ENCODE measurements at places on chromosomes 1 and 21. TPM values are rescaled to one million over a fixed set of nuclear protein-coding genes. Genes with fewer than 3 reads are reported as not detected.

GRCh38 chr21:45011911-45012661 is 62.3 kb upstream of the ADARB1 start:
- DNase-seq: no peak

GRCh38 chr1:194268839-194269238 is 1082.4 kb upstream of the B3GALT2 start:
- no peak for DNase-seq

GRCh38 chr1:236150311-236150955 is 8.1 kb downstream of the GPR137B start:
- no peak for DNase-seq

DNA sequence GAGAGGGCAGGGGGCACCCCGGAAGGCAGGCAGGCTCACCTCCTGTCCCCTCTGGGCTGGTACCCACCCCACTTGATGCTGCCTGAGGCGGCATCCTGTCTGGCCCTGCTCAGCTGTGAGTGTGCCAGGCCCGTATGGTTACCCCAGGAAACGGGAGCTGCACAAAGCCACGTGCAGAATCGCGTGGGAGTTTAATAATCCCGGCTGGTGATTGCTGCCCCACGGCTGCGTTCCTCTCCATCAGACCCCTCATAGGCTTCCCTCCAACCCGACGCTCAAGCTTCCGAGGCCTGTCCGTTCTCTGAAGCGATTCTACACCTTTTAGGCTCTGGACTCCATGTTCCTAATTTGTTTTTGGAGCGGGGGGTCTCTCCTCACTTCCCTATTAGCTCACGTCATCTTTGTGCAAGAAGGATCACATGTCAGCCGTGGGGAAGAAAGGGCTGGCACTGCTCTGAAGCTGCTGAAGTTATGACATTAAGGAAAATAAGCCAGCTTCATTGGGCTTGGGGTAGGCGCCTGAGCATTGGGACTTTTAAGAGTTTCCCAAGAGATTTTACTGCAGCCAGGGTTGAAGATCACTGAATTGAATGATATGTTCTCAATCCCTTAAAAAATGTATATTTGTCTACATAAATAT is 1.1 kb upstream of the B3GALT5 start:
- no peak for DNase-seq

DNA sequence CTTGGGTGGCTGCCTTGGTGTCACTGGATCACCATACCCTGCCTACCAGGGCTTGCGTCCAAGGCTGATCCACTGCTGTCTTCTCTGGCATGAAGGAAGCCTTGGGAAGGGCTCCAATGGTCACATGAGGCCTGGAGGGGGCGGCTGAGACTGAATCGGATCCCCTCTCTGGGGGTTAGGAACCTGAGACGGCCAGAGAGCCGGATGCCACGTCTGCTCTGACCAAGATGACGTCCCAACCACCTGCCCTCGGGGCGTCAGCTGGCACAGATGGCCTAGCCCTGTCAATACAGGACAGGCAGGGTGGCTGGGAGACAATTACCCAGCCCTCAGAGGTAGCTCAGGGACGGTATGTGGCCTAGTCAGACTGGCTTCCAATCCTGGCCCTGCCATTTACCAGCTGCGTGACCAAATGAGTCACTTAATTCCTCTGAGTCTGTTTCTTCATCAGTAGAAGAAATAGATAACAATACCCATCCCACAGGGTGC is 5.4 kb downstream of the TRIM62 start:
- DNase-seq: no peak

DNA sequence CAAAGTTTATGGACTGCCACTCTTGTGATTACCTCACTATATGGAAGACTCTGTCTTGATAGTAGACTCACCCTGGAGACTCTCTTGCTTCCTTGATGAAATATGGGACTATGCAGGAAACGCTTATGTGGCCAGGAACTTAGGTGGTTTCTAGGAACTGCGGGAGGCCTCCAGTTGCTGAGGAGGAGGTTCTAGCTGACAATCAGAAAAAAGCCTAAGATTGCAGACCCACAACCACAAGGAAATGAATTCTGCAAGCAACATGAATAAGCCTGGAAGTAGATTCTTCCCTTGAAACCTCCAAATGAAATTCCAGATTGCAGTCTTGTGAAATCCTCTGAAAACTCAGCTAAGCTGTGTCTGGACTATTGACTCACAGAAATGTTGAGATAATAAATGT is 88.9 kb upstream of the COL11A1 start:
- no peak for DNase-seq

- no peak for DNase-seq
Observed at GRCh38 chr21:43624339-43624738, 34.9 kb downstream of the HSF2BP start.

DNA sequence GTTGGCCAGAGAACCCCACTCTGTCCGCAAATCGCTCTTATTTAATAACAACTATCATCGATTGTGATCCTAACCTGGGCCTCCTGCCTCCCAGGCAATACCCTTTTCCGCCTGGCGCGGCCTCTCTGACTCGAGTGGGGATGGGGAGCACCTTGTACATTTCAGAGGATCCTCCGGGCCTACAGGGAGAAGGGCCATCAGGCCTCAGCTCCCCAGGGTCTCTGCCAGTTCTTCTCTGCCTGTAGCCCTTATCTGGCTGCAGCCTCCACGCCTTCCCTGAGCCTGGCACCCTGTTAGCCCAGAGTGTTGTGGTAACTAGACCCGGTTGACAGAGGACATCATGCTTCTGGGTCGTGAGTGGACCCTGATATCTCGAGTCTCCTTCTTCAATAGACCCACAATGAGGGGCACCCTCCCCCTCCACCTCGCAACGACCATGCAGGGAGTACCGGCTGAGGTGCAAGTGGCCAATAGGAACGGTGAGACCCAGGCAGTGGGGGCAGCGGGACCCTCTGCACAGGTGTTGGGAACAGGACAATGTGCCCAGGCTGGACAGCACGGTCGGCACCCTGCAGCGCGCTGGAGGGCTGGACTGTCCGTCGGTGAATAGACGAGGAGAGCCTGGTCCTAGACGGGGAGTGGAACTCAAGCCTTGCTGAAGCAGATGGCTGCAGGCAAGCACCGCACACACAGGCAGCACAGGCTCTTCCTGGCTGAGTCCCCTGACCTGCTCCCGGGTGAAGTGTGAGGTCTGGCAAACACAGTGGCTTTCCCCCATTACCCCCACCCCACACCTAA is 7.1 kb upstream of the CRYBG2 start:
- no peak for DNase-seq

- no peak for DNase-seq
Observed at GRCh38 chr1:219555031-219555692, 57.7 kb downstream of the ZC3H11B start.

DNA sequence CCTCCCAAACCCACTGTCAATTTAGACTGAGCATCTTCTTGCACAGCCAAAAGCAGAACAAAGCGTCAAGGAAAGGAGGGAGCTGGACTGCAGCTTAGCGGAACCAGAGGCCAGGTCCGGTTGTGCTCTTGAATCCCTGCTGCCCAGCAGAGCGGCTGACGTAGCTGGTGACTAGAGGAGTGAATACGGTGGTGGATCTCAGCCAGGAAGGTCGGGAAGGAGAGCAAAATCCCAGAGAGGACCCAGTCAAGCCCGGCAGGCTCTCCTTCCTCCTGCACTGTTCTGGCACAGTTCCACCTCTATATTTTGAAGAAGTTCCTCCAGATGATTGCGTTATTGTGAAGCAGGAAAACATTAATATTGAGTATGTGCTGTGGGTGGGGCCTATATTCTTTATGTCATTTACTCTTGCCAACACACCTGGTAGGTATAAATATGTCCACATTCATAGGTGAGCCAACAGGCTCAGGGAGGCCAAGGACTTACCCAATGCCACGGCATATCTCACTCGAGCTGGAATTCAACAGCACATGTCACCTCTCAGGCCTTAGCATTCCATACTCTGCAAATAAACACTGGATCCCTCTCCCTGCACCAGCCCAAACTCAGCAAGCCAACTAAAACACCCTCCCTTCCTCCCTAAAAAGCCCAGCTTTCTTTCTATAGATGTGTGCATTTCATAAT is 23.6 kb upstream of the ABCB10 start:
- no peak for DNase-seq

GRCh38 chr1:64001038-64001437 is 202.4 kb upstream of the UBE2U start:
- DNase-seq: no peak

DNA sequence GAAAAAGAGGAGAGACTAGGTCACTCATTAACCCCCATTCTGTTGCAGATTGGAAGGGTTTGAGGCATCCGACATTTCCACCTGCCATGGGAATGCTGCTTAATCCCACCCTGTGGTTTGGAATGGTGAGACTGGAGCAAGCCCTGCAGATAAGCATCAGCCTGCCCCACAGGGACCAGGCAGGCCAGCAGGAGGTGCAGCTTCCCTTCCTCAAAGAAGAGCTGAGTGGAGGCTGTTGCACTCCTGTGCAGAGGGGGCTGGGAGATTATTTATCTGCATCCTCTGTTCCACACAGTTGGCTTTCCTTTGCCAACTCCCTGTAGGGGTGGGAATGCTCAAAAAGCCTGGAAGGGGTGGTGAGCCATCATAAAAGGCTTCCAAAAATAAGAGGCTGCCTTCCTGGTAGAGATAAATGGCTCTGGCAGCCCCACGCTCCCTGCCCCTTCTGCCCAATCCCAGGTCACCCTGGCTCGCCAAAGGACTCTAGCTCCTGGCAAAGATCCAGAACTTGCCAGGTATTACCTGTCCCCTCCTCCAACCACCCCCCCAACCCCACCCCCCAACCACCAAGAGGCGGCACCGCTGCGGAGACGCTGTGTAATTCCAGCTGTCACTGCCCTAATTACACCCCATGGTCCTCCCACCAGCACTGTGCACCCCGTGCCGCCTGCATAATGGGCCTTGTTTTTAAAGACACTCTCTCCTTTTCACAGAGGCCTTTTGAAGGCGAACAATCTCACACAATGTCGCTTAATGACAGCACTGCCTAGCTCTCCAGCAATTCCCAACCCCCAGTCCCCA is 83.0 kb upstream of the ZC3H12A start:
- DNase-seq: no peak

GRCh38 chr1:237146241-237146640 is 104.3 kb downstream of the RYR2 start:
- DNase-seq: no peak

DNA sequence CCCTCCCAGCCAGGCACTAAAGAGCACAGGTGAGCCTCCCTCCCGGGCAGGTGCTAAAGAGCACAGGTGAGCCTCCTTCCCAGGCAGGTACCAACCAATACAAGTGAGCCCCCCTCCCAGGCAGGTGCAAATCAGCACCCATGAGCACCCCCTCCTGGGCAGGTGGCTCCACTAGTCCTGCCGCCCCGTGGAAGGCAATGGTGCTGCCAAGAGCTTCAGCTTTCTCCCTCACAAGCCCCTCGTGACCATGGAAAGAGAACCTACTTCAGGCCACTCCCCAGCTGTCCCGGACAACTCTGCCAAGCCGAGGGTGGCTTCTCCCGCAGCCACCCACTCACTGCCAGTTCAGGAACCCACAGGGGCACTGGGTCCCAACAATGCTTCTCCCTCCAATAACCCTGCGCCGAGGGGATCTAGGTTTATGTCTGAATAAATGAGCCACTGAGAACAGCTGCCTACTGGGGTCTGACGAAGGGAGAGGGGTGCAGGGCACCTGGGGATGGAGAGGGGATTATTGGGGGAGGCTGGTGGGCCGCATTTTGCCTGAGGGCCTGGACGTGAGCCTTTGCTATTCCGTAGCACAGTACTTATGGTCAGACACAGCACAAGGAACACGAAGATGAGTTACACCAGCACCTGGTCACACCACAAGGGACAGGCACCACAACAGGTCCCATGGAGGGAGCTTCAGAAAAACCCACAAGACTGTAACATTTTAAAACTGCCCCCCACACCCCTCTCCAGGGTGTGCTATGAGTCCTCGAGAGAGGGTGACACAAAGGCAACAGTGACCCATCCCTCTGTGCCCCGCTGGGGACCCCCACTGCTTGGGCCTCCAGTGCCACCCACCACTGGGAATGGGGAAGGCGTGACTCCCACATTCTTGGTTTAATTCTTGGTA is 46.3 kb downstream of the PRDM15 start:
- DNase-seq: no peak

- no peak for DNase-seq
Observed at GRCh38 chr21:41691205-41692184, 75.4 kb downstream of the RIPK4 start.

DNA sequence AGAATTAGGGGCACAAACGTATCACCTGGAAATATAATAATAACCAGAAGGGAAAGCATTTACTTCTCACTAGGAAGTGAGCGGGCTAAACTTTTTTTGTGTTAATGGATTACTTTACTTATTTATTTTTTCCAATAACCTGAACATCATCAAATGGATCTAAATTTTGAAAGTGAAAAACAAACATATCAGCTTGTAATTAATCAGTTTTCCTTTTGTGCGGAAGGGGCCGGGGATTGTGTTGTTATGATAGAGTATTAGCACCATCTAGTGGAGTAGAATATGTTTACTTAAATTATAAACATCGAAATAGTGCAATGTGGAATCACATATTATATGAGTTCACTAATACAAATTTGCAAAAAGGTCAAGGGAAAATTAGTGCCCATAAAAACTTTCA is 9.0 kb downstream of the CFH start:
- DNase-seq: peak; percentile 1

DNA sequence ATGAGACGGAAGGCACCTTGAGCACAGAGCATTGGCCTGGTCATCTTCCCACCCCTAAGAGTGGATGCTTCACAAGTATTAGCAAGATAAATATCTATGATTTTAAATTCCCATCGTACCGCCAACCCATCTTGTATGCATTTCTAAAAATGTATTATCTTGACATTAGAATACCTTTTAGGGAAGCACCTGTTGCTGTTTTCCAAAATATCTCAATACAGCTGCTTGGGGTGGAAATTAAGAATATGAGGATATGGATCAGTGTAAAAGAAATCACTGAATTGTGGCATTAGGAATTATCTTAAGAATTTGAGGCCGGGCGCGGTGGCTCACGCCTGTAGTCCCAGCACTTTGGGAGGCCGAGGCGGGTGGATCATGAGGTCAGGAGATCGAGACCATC is 166.3 kb downstream of the ETS2 start:
- no peak for DNase-seq

GRCh38 chr1:234405676-234406075 is 32.4 kb downstream of the COA6 start:
- no peak for DNase-seq

DNA sequence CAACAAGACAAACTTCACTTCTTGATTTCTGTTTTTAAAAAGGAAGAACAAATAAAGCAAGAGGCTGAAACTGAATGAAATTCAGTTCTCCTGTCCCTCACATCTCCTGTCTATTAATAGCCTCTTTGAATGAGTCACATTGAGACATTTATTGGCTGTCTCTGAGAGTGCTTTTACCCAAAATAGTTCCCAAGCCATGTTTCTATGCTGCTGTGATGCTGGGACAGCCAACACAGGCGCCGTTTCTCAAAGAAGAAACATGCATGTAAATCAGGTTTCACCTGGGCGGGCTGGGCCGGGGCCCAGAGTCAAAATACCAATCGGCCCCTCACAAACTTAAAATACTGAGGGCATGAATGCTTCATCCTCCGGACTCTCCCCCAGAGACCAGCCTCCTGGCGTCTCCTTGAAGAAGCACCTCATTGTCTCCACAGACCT is 105.2 kb downstream of the EDEM3 start:
- no peak for DNase-seq

- no peak for DNase-seq
Observed at GRCh38 chr21:38773099-38774061, 32.3 kb upstream of the ETS2 start.

PM20D1 gene
- polyA plus RNA-seq: 0.53 TPM

CLCA1 gene
- polyA plus RNA-seq: not detected

NUP210L gene
- not detected for polyA plus RNA-seq

OR2M3 gene
- polyA plus RNA-seq: not detected

PTGFR gene
- polyA plus RNA-seq: not detected

AURKAIP1 gene
- polyA plus RNA-seq: 107 TPM

FYB2 gene
- polyA plus RNA-seq: not detected

FDPS gene
- 112 TPM for polyA plus RNA-seq

AK5 gene
- not detected for polyA plus RNA-seq
